ENCODE measurements at places on chromosomes 3 and 15. TPM values are rescaled to one million over a fixed set of nuclear protein-coding genes. Genes with fewer than 3 reads are reported as not detected.

Gene CCRL2
- 0.41 TPM for total RNA-seq

Gene ACTRT3
- 3.1 TPM for total RNA-seq

- DNase-seq, result no peak
Observed at GRCh38 chr3:119500901-119501300, 2.6 kb downstream of the TIMMDC1 start.

DNA sequence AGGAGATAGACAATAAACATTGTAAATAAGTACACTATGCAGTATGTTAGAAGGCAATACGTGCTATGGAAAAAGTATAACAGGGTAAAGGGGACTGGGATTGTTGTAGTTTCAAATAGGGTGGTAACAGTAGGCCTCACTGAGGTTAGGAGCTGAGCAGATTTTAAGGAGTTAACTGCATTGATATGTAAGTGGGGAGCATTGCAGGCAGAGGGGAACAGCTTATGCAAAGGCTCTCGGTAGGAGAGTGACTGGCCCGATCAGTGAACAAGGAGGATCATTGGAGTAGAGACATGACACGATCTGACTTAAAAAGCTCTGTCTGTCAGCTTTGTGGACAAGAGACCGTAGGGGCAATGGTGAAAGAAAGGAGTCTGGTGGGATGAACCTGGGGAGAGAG is 46.8 kb downstream of the PCCB start:
- no peak for DNase-seq

DNA sequence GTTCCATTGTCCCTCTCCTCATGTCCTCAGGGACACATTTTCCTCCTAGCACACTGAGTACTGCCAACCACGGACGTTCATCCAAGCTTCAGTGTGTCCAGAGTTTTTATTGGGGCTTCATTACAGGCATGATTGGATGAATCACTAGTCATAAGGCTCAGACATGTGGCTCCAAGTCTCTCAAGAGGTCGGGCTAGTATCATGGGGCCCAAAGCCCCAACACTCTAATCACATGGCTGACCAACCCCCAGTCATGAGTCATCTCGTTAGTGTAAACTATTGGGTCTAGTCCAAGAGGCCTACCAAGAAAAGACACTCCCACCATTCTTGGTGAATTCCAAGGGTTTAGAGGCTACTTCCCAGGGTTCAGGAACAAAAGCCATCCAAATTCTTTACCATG is 4.4 kb downstream of the TERC start:
- no peak for DNase-seq

Gene CTXN2
- not detected for total RNA-seq

All from thoracic aorta (tissue), 2 donors.